Pancreas (tissue), 10 donors: ENCODE measurements at places on chromosomes 11 and 22. TPM values are rescaled to one million over a fixed set of nuclear protein-coding genes. Genes with fewer than 3 reads are reported as not detected.

GRCh38 chr11:13367115-13367514 is 89.5 kb downstream of the BMAL1 start:
- no peak overlapping the region for H3K4me3 ChIP-seq
- H3K36me3 ChIP-seq = peaks cover 42% of the 10 kb centered on the region
- DNase-seq = no peak
- no peaks in the 10 kb centered on the region for H3K4me1 ChIP-seq

GRCh38 chr11:105328061-105328460 is 188.5 kb upstream of the CARD18 start:
- no peak overlapping the region for H3K4me3 ChIP-seq
- H3K4me1 ChIP-seq = no peaks in the 10 kb centered on the region
- no peaks in the 10 kb centered on the region for H3K27me3 ChIP-seq
- H3K36me3 ChIP-seq = no peaks in the 10 kb centered on the region

GRCh38 chr11:34356130-34356529 is 1.7 kb downstream of the ABTB2 start:
- H3K36me3 ChIP-seq = no peaks in the 10 kb centered on the region
- no peak for DNase-seq
- H3K27me3 ChIP-seq = no peaks in the 10 kb centered on the region
- H3K4me1 ChIP-seq = peaks cover 5% of the 10 kb centered on the region

DNA sequence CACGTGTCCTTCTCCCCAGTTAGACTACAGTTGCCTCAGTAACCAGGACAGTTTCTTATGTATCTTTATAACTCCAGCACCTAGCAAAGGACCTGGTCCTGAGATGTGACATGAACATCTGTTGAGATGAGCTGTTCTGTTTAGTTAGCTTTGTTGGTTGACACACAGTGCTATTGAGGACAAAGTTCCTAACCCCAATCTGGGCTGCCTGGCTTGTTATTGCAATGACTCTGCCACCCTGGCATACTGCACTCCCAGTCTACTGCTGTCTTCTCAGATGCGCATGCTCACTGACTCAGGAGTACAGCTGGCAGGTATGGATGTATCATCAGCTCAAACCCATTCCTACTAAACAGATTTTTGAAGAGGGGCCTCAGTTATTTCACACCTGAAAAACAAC is 7.4 kb downstream of the DESI1 start:
- H3K27me3 ChIP-seq = no peaks in the 10 kb centered on the region
- H3K36me3 ChIP-seq = no peaks in the 10 kb centered on the region
- H3K27ac ChIP-seq = no peak overlapping the region
- no peak overlapping the region for H3K4me3 ChIP-seq
- DNase-seq = no peak

- H3K27me3 ChIP-seq = no peaks in the 10 kb centered on the region
- no peaks in the 10 kb centered on the region for H3K36me3 ChIP-seq
- no peak for DNase-seq
- H3K4me1 ChIP-seq = no peaks in the 10 kb centered on the region
- no peak overlapping the region for H3K4me3 ChIP-seq
These were observed 371.2 kb downstream of the DYNC2H1 start for GRCh38 chr11:103480421-103480820.

- no peak overlapping the region for H3K27ac ChIP-seq
- H3K4me3 ChIP-seq = no peak overlapping the region
- no peaks in the 10 kb centered on the region for H3K4me1 ChIP-seq
- no peaks in the 10 kb centered on the region for H3K27me3 ChIP-seq
- H3K36me3 ChIP-seq = no peaks in the 10 kb centered on the region
These were observed 622.3 kb upstream of the CADM1 start for GRCh38 chr11:116126562-116126961.

DNA sequence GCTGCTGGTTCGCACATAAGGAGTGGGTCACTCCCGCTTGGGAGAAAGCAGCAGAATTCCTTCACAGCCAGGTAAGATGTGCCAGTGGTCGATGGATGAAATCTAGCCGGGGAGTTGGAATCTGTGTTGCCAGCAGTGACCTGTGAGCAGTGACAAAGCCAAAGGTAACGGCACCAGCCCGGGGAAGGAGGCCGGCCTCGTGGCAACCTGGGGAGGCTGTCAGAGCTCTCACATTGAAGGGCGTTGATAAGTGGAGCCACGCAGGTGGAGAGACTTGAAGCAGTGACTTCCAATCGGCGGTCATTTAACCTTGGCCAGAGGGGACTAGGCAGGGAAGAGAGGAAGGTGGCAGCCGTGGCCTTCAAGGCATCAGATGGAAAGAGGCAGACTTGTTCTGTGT is 58.8 kb downstream of the ARHGAP8 start:
- H3K36me3 ChIP-seq = no peaks in the 10 kb centered on the region
- H3K27ac ChIP-seq = no peak overlapping the region
- no peak overlapping the region for H3K4me3 ChIP-seq

DNA sequence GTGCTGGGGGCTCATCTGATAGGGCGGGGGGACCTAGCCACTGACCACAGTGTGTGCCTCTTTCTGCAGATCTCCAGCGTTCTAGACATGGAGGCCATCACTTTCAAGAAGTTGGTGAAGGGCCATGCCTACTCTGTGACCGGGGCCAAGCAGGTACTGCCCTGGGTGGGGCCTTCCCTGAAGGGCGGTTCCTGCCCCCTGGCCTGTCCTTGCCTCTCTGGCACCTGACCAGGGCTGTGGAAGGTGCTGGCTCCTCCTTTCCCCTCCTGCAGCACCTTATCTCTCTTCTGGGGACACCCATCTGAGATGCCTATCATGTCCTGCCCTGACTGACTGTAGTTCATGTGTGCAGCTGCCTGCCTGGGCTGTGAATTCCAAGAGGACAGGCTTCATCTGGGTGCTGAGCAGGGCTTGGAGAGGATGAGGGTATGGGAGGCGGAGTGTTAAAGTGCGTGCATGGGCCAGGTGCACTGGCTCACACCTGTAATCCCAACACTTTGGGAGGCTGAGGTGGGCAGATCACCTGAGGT is 5.5 kb downstream of the CAPN1 start:
- H3K27me3 ChIP-seq = no peaks in the 10 kb centered on the region
- no peaks in the 10 kb centered on the region for H3K4me1 ChIP-seq
- H3K4me3 ChIP-seq = no peak overlapping the region

GRCh38 chr11:17387811-17388210 is 648 bp downstream of the KCNJ11 start:
- no peak for DNase-seq
- H3K27me3 ChIP-seq = no peaks in the 10 kb centered on the region
- no peaks in the 10 kb centered on the region for H3K36me3 ChIP-seq
- no peak overlapping the region for H3K27ac ChIP-seq

DNA sequence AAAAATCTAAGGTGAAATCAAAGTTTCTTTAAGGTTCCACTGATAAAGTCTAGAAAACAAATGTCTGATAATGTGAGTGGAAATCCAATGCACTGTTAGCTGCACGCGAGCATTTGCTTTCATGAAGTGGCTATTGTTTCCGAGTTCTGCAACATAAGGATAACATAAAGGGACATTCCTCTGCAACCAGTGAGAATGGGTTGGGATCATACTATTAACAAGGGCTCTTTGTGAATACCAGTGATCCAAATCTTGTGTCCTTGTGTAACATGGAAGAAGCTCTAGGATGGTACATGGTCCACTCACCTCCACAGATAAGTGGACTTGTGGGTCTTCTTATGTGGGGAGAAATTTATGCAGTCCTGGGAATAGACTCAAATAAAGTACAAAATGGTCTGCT is 24.6 kb downstream of the APIP start:
- peaks cover 16% of the 10 kb centered on the region for H3K4me1 ChIP-seq
- no peak overlapping the region for H3K27ac ChIP-seq
- H3K4me3 ChIP-seq = no peak overlapping the region
- no peaks in the 10 kb centered on the region for H3K27me3 ChIP-seq
- H3K36me3 ChIP-seq = no peaks in the 10 kb centered on the region

The FANCF gene
- 10.9 TPM for total RNA-seq

The LRRC74B gene
- total RNA-seq = not detected

The NEFH gene
- total RNA-seq = 0.06 TPM

The FAM227A gene
- 2.0 TPM for total RNA-seq

The TPBGL gene
- 0.08 TPM for total RNA-seq

The MYO18B gene
- total RNA-seq = 0.47 TPM
